ENCODE measurements at places on chromosomes 11 and 22.

DNA sequence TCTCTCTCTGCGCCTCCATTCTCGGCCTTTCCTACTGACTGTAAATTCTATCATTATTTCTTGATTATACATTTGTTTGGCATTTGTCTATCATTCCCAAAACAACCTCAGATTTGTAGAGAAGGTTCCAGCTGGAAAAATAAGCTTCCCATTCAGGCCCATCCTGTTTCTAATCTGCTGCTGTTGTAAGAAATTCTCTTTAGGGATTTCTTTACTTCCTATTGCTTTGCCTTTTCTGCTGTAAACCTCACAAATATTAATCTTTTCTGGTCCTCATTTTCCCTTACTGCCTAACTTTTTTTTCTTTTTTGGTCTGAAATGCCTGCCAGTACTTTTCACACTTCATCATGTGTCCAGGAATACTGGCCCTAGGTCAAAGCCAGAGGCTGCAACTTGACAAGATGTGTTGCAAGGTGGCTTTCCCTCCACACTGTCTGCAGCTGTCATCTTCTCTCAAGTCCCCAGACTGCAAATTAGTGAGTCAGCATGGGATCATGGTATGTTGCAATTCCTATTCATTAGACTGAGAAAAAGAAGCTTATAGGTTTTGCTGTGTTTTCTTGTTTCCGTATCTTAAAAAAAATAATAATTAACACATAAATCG lies 858.7 kb upstream of the CHORDC1 start:
- DNase-seq, result no peak

GRCh38 chr11:13550761-13551160 lies 55.0 kb upstream of the PTH start:
- no peak for DNase-seq

DNA sequence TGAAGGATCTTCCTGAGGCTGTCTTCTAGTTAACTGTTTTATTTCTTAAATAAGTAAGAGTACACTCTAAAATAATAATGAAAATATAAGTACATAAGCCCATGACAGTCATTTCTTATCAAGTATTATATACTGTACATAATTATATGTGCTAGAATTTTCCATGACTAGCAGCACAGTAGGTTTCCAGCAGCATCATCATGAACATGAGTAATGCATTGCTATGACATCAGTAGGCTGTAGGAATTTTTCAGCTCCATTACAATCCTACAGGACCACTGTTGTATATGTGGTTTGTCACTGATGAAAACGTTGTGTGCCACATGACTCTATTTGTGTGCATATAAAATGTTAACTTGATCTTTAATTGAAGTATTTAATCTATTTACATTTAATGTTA lies 22.0 kb downstream of the ZNF202 start:
- no peak for DNase-seq

GRCh38 chr22:21938906-21939305 lies 13.7 kb downstream of the PPM1F start:
- DNase-seq, result no peak

- DNase-seq, result no peak
Measured at GRCh38 chr22:39254122-39254521, 9.3 kb upstream of the PDGFB start.

- no peak for DNase-seq
Measured at GRCh38 chr11:86144846-86145245, 76.0 kb upstream of the PICALM start.

- DNase-seq, result no peak
Measured at GRCh38 chr11:12266132-12266531, 111.2 kb upstream of the PARVA start.

- peak; percentile 53 for DNase-seq
Measured at GRCh38 chr11:33257897-33258630, 883 bp downstream of the HIPK3 start.

GRCh38 chr11:86138958-86139357 lies 70.1 kb upstream of the PICALM start:
- DNase-seq, result no peak

GRCh38 chr11:80196932-80197554 lies 756.2 kb upstream of the TENM4 start:
- no peak for DNase-seq

GRCh38 chr11:58787903-58788302 lies 56.2 kb upstream of the GLYAT start:
- no peak for DNase-seq

DNA sequence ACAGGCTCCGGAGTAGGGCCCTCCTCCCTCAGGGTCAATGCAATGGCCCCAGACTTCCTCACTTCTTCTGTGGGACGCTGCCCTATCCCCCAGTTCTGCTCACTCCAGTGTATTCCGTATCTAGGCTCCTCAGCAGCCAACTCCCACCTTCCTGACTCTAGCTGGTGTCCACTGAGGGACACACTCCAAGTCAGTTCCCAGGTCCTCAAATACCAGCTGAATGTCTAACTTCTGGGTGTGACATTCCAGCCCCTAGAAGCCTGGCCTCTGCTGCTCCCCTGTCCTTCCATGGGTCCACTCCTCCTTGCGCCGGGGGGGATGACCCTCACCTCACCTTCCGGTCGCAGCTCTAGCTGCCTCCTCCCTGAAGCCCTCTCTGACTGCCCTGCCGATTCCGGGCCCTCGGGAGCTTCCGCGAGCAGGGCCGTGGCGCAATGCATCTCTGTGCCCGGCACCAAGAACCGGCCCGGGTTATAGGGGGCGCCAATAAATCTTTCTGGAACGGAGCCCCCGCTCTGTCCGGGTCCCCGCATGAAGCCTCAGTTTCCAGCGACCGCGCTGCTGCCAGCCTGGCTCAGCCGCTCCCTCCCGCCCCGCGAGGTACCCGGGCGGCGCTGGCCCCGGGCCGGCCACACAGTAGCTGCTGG lies 15.4 kb downstream of the BAD start:
- no peak for DNase-seq

- no peak for DNase-seq
Measured at GRCh38 chr11:14687943-14688627, 44.5 kb downstream of the PDE3B start.

DNA sequence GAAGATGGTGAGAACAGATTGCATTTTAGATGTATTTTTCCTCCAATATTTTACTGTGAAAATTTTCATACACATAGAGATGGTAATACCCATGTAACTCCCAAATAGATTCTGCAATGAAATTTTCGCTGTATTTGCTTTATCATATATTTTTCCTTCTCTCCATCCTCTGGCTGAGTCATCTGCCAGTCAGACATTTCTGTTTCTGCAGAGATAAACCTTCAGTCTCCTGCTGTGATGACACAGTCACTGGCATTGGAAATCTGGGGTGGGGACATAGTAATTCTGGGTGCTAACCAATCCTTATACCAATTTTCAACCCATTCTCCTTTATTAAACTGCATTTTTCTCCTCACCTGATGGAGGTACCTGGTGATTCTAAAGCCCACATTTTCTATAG lies 33.7 kb downstream of the SVIP start:
- no peak for DNase-seq

GRCh38 chr11:66934950-66935779 lies 23.0 kb downstream of the PC start:
- no peak for DNase-seq

DNA sequence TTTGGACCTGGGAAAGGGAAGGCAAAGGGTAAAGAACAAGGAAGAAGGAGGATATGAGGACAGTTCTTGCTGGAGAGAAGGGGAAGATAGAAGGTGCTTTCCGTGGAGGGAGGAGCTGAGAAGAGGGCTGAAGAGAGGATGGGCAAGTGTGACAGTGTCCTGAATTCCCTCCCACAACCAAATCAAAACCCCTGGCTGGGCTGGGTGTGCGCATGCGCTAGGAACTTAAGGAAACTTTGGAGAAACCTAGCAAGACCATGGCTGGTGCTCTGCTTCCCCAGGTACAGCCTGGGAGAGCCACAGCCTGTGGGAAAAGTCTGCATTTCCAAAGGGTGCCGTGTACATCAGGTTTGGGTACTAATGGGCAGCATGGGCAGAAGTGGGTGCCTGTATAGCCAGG lies 29.0 kb upstream of the FJX1 start:
- no peak for DNase-seq

DNA sequence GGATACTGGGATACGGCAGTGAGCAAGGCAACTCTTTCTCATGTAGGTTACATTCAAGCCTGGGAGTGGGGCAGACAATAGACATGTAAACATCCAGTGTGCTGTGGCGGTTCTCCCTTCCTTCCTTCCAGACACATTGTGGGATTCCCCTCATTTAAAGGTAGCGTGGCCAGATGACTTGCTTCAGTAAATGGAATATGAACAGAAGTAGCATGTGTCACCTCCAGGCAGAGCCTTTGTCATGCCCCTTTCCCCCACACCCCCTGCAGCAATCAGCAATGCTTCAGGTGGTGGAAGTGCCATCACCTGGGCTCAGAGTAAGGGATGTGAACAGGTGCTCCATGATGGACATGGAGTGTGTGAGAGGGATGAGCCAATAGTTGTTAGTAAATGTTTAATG lies 34.8 kb upstream of the TTC12 start:
- DNase-seq, result no peak

Data from caudate nucleus (tissue), 63 donors.